Brain (organoid and tissue), 16 donors: ENCODE measurements at places on chromosomes 6 and 20. TPM values are rescaled to one million over a fixed set of nuclear protein-coding genes. Genes with fewer than 3 reads are reported as not detected.
A peak's percentile ranks its signal among the peaks of the same experiment; 100 is the strongest.

- no peak for DNase-seq
Measured at GRCh38 chr6:152218887-152219286, 411.4 kb downstream of the ESR1 start.

- peak; percentile 76 for DNase-seq
Measured at GRCh38 chr6:42727087-42727611, 4.8 kb upstream of the PRPH2 start.

DNA sequence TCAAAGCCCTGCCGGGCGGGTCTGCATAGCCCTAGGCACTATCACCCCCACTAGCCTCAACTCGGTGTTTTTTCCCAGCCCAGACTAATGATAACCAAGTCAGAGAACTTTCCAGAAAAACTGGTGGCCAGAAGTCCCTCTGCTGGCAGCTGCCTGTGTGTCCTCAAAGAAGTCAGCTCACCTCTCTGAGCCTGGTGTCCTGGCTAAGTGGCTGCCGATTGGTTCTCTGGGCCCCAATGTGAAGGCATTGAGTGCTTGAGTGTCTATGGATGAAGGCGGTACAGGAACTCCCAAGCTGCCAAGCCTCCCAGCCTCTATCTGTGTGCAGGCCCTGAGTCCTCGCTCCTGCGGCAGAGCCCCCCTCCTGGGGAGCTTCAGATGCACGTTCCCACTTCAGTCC lies 355.6 kb downstream of the TAF4 start:
- DNase-seq = no peak

- DNase-seq = peak; percentile 54
Measured at GRCh38 chr20:21391972-21392352, 5.4 kb downstream of the NKX2-4 start.

- DNase-seq = no peak
Measured at GRCh38 chr6:103268335-103268734, 1591.4 kb downstream of the HACE1 start.

GRCh38 chr6:69953491-69953890 lies 87.1 kb downstream of the COL19A1 start:
- peak; percentile 40 for DNase-seq

GRCh38 chr6:151566557-151566956 lies 72.7 kb downstream of the CCDC170 start:
- no peak for DNase-seq

DNA sequence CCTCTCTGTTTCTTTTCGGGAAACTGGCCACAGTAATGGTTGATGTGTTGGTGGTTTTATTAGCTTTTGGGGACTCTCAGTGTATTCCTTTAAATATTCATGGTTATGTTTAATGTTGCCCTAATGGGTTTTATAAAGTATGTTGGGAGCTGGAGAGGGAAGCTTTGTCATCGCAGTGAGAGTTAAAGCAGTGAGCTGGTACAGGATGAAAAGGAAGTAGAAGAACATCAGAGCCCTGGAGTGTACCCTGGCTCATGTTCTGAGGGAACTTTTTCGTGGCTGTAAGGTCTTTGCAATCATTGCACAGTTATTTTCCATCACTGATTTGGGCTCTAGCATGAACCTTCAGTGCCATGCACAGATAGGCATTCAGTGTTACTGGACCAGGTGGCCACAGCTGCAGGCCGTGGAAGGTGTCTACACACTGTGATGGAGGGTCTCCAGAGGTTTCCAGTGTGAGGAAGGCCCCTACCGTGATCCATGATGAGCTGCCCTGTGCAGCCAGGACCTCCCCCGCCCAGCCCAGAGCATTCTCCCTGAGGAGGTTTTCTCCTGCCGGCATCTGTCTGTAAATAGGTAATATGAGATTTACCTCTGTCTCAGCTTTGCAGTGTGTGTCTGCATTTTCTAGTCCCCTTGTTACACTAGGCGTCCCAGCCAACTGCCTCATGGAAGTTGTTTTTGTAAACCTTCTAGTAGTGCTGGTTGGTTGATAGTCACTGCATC lies 22.4 kb upstream of the TMEM217 start:
- DNase-seq = no peak

- DNase-seq = no peak
Measured at GRCh38 chr6:39189915-39190544, 39.2 kb downstream of the KCNK5 start.

DNA sequence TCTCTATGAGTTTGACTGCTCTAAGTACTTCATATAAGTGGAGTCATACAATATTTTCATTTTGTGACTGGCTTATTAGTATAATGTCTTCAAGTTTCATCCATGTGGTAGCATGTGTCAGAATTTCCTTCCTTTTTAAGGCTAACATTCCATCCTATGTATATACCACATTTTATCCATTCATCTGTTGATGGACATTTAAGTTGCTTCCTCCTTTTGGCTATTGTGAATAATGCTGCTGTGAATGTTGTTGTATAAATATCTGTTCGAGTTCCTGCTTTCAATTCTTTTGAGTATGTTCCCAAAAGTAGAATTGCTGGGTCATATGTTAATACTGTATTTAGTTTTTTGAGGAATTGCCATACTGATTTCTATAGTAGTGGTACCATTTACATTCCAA lies 79.5 kb downstream of the PTPRA start:
- DNase-seq = no peak

DNA sequence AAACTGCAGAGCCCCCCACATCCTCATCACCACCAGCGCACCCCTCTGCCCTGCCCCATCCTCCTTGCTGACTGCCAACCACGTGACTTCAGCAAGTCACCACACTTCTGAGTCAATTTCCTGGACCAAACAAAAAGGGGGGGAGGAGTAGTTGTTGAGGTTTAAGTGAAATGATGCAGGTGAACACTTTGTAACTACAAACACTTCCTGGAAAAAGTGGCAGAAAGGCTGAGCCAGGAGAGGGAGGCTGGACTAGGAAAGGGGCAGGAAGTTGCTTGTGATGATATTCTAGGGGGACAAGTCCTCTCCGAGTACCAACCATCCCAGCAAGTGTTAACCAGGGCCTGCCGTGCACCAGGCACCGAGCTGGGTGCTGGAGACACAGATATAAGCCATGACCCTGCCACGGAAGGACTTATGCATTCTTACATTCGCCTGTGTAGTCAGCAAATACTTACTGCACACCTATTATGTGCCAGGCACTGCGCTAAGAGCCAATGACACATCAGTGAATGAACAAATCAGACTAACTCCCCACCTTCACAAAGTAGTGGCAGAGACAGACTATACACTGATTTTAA lies 67.3 kb downstream of the PREX1 start:
- no peak for DNase-seq

- DNase-seq = peak; percentile 9
Measured at GRCh38 chr6:141562186-141562811, 570.4 kb upstream of the GJE1 start.

GRCh38 chr6:132300323-132300949 lies 100.8 kb downstream of the MOXD1 start:
- peak; percentile 73 for DNase-seq

The KHDC3L gene
- not detected for polyA plus RNA-seq

The ME1 gene
- 4.5 TPM for polyA plus RNA-seq

The FERMT1 gene
- 0.85 TPM for polyA plus RNA-seq
